Activated naive CD4-positive, alpha-beta T cell treated with Interleukin-2 at 50 U/mL for 16 hours (primary cell): ENCODE measurements at places on chromosomes 7 and 10.
A peak's percentile ranks its signal among the peaks of the same experiment; 100 is the strongest.

GRCh38 chr7:11427686-11428273 lies 404.2 kb downstream of the THSD7A start:
- DNase-seq: no peak

DNA sequence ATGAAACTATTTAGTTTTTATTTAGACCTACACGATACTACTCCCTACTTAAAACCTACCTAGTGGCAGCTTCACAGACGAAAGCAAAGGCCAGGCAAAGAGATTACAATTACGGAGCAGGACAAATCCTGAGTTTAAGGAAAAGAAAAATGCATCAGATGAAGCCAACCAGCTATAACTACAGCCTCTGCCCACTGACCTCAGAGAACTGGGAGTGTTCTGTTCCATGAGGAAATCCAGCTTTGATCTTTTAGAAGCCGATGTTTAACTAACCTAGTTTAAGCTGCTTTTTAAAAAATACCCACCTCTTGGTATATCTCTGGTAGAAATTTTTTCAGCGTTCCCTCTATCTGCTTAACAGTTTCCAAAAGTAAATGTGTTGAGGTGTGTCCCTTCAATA lies 3.0 kb upstream of the UPF2 start:
- no peak for DNase-seq

DNA sequence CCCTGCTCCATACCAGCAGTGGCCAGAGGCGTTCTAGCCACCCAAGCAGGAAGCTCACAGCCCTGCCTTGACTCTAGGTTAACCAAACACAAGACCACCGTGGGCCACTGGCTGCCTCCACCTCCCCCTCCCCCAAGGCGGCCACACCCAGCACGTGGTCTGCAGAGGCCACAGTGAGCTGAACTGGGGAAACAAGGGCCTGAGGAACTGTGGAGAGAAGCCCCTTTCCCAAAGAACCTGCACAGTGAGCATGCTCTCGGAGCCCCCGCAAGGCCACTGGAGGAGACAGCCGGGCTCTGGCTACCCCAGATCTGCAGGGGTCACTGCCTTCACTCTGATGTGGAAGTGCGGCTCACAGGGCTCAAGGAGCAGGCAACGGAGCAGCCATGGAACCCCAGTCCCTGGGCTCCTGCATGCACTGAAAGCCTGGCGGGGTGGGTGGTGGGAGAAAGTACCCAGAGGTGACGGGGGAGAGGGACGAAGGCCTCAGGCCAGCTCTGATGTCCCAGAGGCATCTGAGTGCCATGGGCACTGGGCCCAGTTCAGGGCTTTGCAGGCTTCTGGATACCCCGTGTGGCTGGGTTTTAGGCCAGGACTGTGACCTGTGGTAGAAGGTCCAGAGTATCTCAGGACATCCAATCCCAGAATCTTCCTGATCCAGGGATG lies 189.2 kb downstream of the EBF3 start:
- no peak for DNase-seq

DNA sequence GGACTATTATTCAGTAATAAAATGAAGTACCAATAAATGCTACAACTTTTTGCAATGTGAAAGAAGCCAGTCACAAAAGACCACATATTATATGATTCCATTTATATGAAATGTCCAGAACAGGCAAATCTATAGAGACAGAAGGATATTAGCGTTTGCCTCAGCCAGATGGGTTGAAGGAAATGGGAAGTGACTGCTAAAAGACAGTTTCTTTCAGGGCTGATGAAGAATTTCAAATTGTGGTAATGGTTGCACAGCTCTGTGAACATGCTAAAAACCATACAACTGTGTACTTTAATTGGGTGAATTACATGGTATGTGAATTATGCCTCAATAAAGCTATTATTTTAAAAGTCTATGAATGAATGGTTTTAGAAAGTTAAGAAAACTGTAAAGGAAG lies 23.9 kb upstream of the REEP3 start:
- no peak for DNase-seq

GRCh38 chr7:2231992-2232765 lies 566 bp downstream of the MAD1L1 start:
- DNase-seq: peak; percentile 26

DNA sequence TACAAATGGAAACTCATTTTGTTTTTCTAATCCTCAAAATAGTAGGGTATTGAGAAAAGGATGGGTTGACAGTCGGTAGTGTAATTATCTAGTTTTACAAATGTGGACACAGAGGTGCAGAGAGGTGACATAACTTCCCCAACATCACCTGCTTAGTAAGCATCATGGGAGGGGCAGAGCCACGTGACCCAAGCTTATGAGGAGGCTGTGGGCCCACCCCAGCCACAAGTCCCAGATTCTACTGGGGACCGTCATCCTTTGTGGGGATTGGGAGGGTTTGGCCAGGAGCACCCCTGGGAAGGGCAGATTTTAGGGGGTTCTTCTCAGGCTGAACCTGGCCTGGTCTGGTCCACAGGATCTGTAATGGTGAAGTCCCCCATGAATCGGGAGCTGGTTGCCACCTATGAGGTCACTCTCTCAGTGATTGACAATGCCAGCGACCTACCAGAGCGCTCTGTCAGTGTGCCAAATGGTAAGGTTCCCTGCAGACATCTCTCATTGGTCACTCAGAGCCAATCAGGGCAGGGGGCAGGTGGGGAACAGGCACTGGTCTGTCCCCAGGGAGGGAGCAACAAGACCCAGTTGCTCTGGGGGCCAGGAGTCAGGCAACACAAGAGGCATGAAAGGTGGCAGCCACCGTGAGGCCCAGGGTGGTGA lies 23.6 kb upstream of the VSIR start:
- no peak for DNase-seq

- DNase-seq: no peak
Observed at GRCh38 chr10:9910446-9910845, 1107.2 kb upstream of the CELF2 start.

- no peak for DNase-seq
Observed at GRCh38 chr7:131279044-131279443, 48.6 kb upstream of the MKLN1 start.

DNA sequence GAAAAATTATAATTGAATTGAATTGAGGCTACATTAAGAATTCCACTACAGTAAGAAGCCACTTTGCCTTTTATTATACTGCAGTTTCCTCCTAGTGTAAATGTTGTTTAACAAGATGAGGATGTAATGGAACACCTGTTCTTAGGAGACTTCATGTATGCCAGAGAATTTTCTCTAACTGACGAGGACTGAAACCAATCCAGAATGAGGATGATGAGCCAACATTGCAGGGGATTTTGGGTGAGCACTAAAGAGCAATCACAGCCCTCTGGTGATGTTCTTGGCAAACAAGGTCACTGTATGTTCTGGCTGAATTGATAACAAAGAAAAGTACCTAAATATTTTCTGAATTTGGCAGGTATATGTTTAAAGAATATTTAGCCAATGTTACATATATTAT lies 60.9 kb downstream of the RELN start:
- DNase-seq: no peak

GRCh38 chr7:5997210-5997808 lies 11.5 kb downstream of the PMS2 start:
- DNase-seq: peak; percentile 41

- no peak for DNase-seq
Observed at GRCh38 chr7:92517631-92518030, 10.7 kb downstream of the PEX1 start.

- peak; percentile 47 for DNase-seq
Observed at GRCh38 chr7:130970196-130970595, 236.2 kb upstream of the KLF14 start.

GRCh38 chr7:30468791-30469190 lies 9.8 kb downstream of the NOD1 start:
- no peak for DNase-seq

- no peak for DNase-seq
Observed at GRCh38 chr10:22626784-22627183, 87.6 kb downstream of the PIP4K2A start.

- DNase-seq: no peak
Observed at GRCh38 chr10:33041783-33042437, 83.9 kb upstream of the ITGB1 start.

- peak; percentile 76 for DNase-seq
Observed at GRCh38 chr7:151876899-151877777, at the start of gene PRKAG2. PRKAG2 (minus strand) TSS chr7:151877115; CDS start chr7:151876620, 495 bp downstream.

- no peak for DNase-seq
Observed at GRCh38 chr7:157977306-157977705, 610.3 kb downstream of the PTPRN2 start.

GRCh38 chr7:112540839-112541577 lies 60.2 kb downstream of the LSMEM1 start:
- no peak for DNase-seq

GRCh38 chr7:138890499-138891445 lies 90.4 kb downstream of the KIAA1549 start:
- no peak for DNase-seq

- DNase-seq: no peak
Observed at GRCh38 chr10:15745751-15746150, 26.0 kb upstream of the ITGA8 start.

- no peak for DNase-seq
Observed at GRCh38 chr7:44748948-44749731, 493 bp downstream of the ZMIZ2 start.

DNA sequence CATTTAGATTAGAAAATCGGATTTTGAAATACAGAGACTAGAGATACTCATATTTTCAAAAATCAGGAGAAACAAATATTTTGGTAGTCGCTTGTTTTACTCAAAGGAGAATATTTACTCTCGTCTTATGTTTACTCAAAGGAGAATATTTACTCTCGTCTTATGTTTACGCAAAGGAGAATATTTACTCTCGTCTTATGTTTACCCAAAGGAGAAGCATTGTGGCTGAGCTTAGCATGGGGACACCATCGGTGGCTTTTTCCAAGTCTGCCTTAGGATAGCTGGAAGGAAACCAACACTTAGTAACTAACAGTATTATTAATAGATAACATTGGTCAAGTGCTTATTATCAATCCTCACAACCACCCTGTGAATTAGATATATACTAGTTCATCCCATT lies 71.8 kb downstream of the SNX10 start:
- DNase-seq: no peak

- DNase-seq: no peak
Observed at GRCh38 chr7:126361183-126361582, 891.6 kb downstream of the GRM8 start.

GRCh38 chr7:31098642-31099360 lies 46.7 kb downstream of the ADCYAP1R1 start:
- DNase-seq: no peak

DNA sequence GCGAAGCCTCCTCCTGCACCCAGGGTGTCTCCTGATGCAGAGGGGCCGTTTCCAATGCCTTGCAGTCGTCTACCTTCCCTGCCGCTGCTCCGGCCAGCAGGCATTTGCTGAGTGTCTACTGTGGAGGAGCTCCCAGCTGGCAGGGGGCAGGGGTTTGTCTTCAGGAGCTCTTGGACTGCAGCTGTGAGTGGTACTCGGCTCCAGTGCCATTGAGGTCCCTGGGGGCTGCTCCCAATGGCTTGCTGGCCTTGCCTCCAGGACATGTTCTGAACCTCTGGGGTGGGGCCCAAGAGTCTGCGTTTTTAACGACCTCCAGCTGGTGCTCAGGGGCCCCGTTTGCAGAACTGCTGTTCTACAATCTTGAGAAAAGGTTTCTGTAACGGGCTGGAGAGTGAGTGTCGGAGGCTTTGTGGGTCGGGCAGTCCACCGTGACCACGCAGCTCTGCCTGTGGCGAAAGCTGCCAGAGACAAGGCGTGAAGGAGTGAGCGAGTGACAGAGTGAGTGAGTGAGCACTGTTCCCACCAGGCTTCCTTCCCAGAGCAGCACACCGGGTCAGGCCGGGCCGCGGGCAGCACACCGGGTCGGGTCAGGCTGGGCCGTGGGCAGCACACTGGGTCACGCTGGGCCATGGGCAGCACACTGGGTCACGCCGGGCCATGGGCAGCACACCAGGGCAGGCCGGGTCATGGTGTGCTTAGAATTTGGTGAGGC lies 520.2 kb downstream of the PTPRN2 start:
- DNase-seq: no peak

DNA sequence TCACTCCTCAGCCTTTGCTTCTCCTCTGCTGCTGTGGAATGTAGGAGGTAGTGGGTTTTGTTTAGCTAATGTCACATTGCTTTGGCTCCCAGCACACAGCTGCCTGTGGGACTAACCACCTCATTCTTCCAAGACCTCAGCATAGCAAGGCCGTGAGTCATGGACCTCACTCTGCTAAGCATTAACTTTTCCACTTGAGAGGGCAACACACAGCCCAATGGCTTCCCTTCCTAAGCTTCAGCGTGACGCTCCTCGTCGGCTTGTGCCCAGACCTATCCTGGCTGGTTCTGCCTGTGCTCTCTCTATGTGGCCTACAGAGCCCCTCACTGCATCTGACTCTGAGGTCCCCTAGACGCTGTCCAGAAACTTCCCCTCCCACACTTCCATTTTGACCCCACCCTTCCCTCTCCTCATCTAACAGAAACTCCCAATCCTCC lies 23.3 kb downstream of the MYOF start:
- no peak for DNase-seq

DNA sequence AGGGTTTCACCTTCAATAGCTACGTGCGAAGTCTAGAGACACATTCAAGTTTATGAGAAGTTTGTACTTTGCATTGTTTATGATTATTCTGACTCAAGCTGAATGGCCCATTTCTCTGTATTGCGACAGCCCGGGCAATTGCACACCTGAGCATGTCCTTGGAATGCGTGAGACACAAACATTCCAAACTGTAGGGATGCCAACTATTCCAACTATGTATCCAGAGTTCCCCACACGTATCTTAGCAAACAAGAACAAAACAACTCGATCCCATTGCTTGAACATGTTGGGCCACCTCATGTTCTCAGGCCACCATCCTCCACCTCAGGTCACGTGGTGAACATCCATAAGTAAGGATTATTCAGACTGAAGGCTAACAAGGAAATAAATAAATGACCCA lies 51.4 kb upstream of the EGFR start:
- DNase-seq: no peak

DNA sequence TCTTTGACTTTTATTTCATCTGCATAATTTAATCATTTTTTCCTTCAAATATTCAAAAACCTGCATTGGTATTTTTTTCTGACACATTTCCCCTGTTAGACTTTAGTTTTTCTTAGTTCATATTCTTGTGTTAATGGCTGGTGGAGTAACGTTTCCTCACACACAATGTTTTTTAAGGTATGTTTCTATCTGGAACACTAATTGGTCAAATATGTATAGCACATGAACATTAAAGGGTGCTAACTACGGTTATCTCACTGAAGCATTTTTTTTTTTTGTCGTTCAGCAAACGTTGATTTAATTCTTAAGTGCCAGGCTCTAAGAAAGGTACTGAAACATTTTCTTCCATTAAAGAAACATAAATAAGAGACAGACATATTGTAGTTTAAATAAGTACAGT lies 87.7 kb downstream of the PTPRZ1 start:
- no peak for DNase-seq

DNA sequence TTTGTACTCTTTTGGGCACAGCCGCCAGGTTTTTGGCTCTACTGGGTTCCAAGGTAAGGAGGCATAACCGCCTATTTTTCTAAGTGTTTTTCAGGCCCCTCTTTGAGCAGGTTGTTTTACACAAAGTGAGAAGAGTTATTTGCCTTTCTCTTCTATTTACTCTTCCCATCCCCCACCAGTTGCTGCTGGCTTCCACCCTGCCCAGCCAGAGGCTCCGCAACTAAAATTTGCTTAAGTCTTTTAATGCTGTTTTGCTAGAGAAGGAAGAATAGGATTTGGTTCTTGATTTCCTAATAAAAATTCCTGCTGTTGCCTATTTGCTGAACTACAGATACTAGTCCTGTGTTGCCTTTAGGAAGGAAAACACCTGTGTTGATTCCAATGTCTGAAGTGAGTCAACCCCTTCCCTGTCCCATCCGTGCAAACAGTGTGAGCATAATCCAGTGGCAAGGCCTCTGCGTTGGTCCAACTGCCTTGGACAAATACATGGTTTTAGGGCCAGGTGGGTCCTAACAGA lies 1.9 kb downstream of the PLA2G12B start:
- DNase-seq: no peak

- DNase-seq: no peak
Observed at GRCh38 chr10:130773941-130774340, 537.6 kb downstream of the TCERG1L start.
